Ovary (tissue), 10 donors: ENCODE measurements at places on chromosomes 3 and 15. TPM values are rescaled to one million over a fixed set of nuclear protein-coding genes. Genes with fewer than 3 reads are reported as not detected.

HYAL1 gene
- polyA plus RNA-seq, result 3.6 TPM

ADPGK gene
- polyA plus RNA-seq, result 25.5 TPM

DNA sequence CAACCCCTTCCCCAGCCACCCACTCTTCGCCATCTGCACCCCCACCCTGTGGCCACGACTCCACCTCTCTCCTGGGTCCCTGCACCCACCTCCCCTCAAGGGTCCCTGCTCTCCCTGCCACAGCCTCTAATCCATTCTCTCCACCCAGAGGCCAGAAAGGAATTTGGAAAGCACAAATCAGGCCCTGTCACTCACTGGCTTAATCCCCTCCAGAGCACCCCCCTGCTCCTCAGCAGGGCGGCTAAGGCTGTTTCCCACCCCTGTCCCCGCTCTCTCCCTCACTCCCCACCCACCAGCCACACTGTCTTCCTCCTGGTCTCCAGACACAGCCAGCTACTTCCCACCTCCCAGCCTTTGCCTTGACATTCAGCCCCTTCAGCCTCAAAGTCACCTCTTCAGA, 150.0 kb upstream of the LINGO1 start:
- no peak for DNase-seq

DNA sequence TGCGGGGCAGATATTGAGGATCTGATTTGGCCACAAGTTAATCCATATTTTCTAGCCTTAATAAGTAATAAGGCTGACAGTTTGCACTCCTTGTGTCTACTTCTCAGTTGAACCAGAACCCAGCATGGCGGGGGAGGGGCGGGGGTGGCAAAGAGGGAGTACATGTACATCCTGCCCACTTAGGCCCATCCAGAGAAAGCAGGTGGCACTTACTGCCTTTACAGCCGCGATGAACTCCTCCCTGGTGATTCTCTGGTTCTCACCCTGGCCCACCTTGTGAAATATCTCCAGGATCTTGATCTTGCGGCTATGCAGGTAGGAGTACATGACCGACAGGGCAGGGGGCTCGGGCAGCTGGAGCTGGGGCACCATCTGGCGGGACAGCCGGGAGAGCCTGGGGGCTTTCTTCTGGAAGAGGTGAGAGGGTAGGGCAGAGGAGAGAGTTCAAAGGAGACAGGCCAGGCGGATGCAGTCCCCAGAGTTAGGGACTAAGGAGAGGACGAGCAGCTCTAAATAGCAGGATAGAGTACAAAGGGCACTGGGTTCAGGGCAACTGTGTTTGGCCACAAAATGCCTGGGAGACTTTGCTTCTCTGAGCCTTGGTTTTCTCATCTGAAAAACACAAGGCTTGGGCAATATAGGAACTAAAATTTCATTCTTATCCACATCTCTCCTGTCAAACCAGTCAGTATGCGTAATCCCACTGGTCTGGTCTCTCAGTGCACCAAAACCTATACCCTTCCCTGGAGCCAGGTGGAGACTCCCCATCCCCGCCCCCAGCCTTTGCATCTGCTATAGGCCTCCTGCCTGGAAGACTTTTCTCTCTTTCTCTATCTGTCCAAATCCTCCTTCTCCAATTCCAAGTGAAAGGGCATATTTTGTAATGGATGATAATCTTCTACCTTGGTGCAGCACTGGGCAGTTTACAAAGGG, 10.1 kb downstream of the EFCAB12 start:
- no peak for DNase-seq

KY gene
- polyA plus RNA-seq, result 0.87 TPM

DNA sequence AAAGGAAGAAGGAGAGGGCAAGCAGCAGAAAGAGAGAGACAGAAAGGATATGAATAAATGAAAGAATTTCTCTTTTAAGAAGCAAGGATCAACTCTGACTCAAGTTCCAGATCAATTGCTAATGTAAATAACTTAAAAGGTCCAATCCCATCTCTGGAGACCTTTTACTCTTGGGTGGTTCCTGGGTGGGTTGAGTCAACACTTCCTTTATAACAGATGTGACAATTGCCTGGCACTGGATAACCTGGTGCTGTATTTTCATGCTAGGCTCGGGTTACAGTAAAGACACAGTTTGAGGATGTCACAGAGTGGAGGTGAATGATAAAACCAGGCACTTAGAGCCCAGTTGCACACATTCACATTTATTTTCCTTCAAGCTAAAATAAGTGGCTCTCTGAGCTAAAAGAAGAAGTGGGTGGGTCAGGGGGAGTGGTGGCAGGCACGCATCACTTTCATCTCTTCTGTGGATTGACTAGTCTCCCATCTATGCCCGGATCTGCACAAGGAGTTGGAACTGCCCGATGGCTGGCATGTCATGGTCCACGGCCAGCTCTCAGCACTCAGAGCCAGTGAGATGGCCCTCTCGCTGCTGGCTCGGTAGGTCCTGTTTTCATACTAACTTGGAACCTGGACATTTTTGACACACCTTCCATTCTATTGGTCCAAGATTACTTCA, 465.8 kb downstream of the FOXP1 start:
- DNase-seq, result no peak

GRCh38 chr3:58134468-58134867, 76.3 kb downstream of the DNASE1L3 start:
- DNase-seq, result no peak

MAN2A2 gene
- 29.1 TPM for polyA plus RNA-seq

DNA sequence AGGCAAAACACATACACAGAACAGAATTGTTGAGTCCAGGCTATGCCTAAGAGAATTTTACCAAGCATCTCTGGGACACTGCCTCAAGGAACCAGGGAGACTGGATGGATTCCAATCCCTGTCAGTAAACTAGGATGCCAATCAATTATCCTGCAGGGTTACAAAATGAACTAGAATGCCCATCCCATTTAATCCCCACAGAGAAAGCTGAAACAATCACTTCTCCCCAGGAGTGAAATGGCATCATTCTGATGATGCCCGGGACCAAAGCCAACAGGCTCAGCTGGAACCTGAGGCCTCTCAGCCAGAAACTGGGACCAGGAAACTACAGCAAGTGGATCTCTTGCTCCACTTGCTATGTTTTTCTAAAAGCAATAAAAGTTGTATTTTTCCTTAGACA, 130.0 kb upstream of the TJP1 start:
- no peak for DNase-seq

GRCh38 chr15:26673445-26673844, 99.4 kb downstream of the GABRB3 start:
- no peak for DNase-seq

GRCh38 chr3:71241981-71242560, 341.5 kb downstream of the FOXP1 start:
- no peak for DNase-seq

NEK4 gene
- 8.5 TPM for polyA plus RNA-seq

FETUB gene
- not detected for polyA plus RNA-seq

MYL3 gene
- polyA plus RNA-seq, result 2.9 TPM

- DNase-seq, result no peak
Measured at GRCh38 chr15:53831907-53832770, 72.7 kb upstream of the WDR72 start.

TUSC7 gene
- polyA plus RNA-seq, result not detected

GRCh38 chr15:59394166-59394661, 21.5 kb upstream of the MYO1E start:
- no peak for DNase-seq

- DNase-seq, result no peak
Measured at GRCh38 chr3:123791898-123792297, 92.2 kb downstream of the MYLK start.

GRCh38 chr3:130725746-130726145, 20.9 kb downstream of the PIK3R4 start:
- no peak for DNase-seq

- DNase-seq, result no peak
Measured at GRCh38 chr3:153897842-153898241, 223.3 kb upstream of the ARHGEF26 start.

GRCh38 chr3:134348524-134348923, 25.7 kb downstream of the AMOTL2 start:
- no peak for DNase-seq

DNA sequence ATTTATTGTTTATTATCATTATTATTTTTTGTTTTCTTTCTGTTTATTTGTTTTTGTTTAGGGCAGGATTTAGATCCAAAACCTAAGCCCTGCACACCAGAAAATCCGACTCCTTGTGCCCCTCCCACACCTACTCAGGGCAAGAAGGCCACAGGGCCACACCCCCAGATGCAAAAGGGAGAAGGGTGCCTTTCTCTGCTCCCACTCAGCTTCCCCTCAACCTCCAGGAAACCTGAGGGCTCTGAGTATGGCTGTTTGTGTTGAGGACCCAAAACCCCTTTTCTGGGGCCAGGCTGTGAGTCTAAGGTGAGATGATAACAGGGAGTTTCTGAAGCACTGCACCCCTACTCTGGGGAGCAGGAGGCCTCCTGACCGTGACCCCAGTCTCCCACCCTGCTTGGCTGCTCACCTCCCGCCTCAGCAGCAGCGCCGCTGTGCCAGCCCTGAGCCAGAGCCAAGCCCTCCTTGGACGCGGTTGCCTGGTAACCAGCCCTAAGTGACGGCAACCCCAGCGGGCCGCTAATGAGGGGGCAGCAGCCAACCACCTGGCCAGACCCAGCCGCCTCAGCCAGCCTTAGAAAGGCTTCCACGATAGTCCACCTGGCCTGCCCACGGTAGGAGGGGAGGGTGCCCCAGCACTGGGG, 6.4 kb upstream of the C15orf39 start:
- DNase-seq, result peak; percentile 80

IGDCC3 gene
- polyA plus RNA-seq, result 0.48 TPM

DNA sequence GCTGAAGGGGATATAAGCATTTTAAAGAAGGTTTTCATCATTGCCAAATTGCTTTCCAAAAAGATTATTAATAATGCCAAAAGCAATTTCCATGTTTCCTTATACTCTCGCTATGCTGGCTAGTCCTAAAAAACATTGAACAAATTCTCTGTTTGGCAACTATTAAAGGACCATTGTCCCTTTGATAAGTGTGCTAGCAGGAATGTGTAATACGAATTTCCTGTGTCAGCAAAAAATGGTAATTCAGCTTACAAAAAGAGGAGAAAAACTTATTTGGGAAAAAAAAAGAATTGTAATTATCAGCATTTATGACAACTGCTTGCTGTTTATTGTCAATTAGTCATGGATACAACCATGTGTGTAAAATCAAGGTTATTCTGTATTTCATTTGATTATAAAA, 138.6 kb downstream of the TBL1XR1 start:
- DNase-seq, result no peak

ZNF80 gene
- polyA plus RNA-seq, result 0.02 TPM

U2SURP gene
- polyA plus RNA-seq, result 32.3 TPM

DNA sequence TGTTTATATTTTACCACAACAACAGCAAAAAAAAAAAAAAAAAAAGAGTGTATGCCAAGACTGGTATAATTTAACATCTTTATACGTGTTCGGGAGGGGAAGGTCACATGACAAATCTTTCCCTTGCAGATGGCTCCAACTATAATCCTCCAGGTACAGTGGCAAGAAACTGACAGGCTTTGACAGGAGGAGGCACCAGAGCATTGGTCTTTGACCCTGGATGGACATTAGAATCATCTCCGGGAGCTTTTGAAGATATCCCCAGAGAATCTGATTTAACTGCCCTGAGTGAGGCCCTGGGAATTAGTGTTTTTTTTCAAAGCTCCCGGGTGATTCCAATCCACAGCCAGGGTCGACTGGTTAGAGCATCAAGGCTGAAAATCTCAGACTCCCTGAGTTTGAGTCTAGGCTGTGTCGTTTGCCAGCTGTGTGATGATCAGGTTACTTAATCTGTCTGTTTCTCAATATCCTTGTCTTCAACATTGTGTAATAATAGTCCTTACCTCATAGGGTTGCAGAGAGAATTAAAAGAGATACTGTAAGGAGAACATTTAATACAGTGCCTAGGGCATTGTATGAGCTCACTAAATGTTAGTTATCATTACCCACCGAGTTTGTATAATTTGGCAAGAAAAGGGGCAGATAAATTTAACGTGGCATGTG, 8.9 kb upstream of the SEMA5B start:
- no peak for DNase-seq

IL5RA gene
- polyA plus RNA-seq, result 0.07 TPM

- DNase-seq, result peak; percentile 43
Measured at GRCh38 chr3:13452490-13453335, 27.4 kb upstream of the HDAC11 start.

DNA sequence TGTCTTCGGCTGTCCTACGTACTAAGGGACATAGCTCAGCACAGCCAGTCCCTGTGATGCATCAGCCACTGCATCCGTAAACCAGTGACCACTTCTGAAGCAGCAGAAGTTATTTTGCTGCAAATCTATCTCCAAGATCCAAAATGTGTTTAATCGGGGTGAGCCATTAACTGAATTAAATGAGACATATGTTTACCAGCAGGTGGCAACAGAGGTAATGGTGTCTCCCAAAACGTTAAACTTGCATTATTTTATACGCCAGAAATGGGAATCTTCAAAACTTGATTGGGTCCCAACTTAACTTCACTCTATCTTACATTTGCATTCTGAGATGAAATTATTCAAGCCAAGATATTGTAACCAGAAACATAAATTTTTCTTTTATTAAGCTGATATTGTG, 75.3 kb upstream of the BOC start:
- DNase-seq, result no peak

DNA sequence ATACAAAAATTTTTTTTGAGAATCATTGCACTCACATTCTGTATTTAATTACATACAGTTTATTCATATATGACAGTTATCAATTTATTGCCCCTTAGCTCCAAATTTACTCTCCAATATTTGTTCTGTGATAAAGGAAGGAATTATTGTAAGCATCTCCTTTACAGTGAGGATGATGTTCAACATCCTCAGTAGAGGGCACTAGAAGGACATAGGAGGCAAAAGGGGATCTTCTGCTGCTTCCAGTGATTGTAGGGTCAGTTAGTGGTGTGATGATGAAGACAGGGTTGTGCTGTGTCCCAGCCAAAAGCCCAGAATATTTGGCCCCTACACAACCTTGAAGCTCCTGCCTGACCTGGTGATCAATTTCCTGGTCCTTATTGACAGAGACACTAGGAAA, 89.9 kb upstream of the DCBLD2 start:
- no peak for DNase-seq

ARNT2 gene
- 11.0 TPM for polyA plus RNA-seq

- DNase-seq, result peak; percentile 59
Measured at GRCh38 chr3:46998121-46998851, 18.8 kb downstream of the NBEAL2 start.

HESX1 gene
- 1.3 TPM for polyA plus RNA-seq

- no peak for DNase-seq
Measured at GRCh38 chr3:132549890-132550578, 47.0 kb upstream of the ACKR4 start.

GRCh38 chr3:195815169-195815771, 3.5 kb upstream of the MUC4 start:
- DNase-seq, result no peak
